Bladder microvascular endothelial cell (primary cell): ENCODE measurements at places on chromosomes 12 and 14. TPM values are rescaled to one million over a fixed set of nuclear protein-coding genes. Genes with fewer than 3 reads are reported as not detected.

KRT75 gene
- total RNA-seq = not detected in 2 replicates

GPRC5A gene
- total RNA-seq = 2.9 and 4.9 TPM in 2 replicates

TEX52 gene
- not detected in 2 replicates for total RNA-seq

RIMBP2 gene
- total RNA-seq = not detected in 2 replicates

PRICKLE1 gene
- 7.4 and 25.9 TPM in 2 replicates for total RNA-seq

DDIT3 gene
- total RNA-seq = 8.1 and 12.8 TPM in 2 replicates

GRIN2B gene
- total RNA-seq = under 0.01 TPM in 1 of 2 replicates, not detected in the other

TAS2R8 gene
- total RNA-seq = not detected in 2 replicates

SLC7A8 gene
- total RNA-seq = not detected in 2 replicates

ACSM4 gene
- not detected in 2 replicates for total RNA-seq

TMEM132C gene
- total RNA-seq = not detected in 2 replicates

IFNG-AS1 gene
- total RNA-seq = not detected in 2 replicates

HELB gene
- total RNA-seq = 1.1 and 2.8 TPM in 2 replicates

RPGRIP1 gene
- under 0.01 and 0.19 TPM in 2 replicates for total RNA-seq

CLEC4E gene
- total RNA-seq = not detected in 2 replicates

PRB2 gene
- not detected in 2 replicates for total RNA-seq

RPL41 gene
- total RNA-seq = 2,621 and 2,969 TPM in 2 replicates

MANSC4 gene
- not detected in 2 replicates for total RNA-seq

ACVRL1 gene
- 413 and 443 TPM in 2 replicates for total RNA-seq

TSPAN9 gene
- total RNA-seq = 37.9 and 121 TPM in 2 replicates

PWP1 gene
- total RNA-seq = 79.3 and 162 TPM in 2 replicates

FKBP11 gene
- total RNA-seq = 7.9 and 11.6 TPM in 2 replicates

GAS2L3 gene
- total RNA-seq = 23.3 and 25.3 TPM in 2 replicates

PTPRO gene
- total RNA-seq = under 0.01 and 0.06 TPM in 2 replicates

KLRF2 gene
- not detected in 2 replicates for total RNA-seq

BAZ1A gene
- total RNA-seq = 34.0 and 71.3 TPM in 2 replicates

ADAM20 gene
- 0.16 and 2.4 TPM in 2 replicates for total RNA-seq

GSG1 gene
- total RNA-seq = not detected in 2 replicates

ARPC3 gene
- 170 and 185 TPM in 2 replicates for total RNA-seq

LRTM2 gene
- not detected in 2 replicates for total RNA-seq

ZNF664 gene
- total RNA-seq = 30.4 and 70.7 TPM in 2 replicates

TBX5 gene
- not detected in 2 replicates for total RNA-seq

TDRD9 gene
- total RNA-seq = 0.06 and 0.32 TPM in 2 replicates

GNB3 gene
- 0.44 TPM in 1 of 2 replicates, not detected in the other for total RNA-seq

DIO2 gene
- total RNA-seq = under 0.01 and 0.19 TPM in 2 replicates

ALG10B gene
- 2.1 and 3.7 TPM in 2 replicates for total RNA-seq

OR6C2 gene
- total RNA-seq = not detected in 2 replicates
